Lower leg skin (tissue), 4 donors: ENCODE measurements at places on chromosomes 2 and 18.

GRCh38 chr18:44909191-44909719 lies 228.6 kb downstream of the SETBP1 start:
- DNase-seq, result no peak

- no peak for DNase-seq
These were observed 16.8 kb upstream of the ANKRD53 start for GRCh38 chr2:70961648-70961994.

DNA sequence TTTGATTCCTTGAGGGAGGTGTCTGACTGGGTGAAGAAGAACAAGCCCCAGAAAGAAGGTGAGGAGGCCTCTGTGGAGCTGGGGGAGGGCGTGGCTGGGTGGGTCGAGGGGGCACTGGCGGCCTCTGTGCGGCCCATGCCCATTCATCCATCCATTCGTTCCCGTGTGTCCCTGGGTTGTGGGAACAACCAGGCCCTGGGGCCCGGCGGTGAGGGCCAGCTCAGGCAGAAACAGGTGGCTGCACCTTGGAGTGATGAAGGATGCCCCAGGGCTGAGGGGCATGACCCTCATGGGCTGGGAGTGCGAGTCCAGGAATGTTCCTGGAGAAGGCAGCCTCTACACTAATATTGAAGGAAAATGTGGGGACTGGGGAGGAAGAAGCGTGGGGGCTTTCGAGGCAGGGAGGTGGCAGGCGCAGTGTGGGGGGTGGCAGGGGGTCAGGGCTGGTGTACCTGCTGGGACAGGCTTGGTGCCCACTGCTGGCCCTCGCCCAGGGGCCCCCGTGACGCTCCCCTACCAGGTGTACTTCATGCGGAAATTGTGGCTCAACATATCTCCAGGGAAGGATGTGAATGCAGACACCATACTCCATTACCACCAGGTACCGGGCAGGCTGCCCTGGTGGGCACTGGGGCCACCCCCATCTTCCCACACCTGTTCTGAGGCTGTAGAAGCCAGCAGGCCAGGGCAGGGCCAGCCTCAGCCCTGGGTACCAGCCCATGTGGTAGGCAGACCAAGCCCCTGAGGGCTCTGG lies 11.2 kb upstream of the GPR17 start:
- no peak for DNase-seq

DNA sequence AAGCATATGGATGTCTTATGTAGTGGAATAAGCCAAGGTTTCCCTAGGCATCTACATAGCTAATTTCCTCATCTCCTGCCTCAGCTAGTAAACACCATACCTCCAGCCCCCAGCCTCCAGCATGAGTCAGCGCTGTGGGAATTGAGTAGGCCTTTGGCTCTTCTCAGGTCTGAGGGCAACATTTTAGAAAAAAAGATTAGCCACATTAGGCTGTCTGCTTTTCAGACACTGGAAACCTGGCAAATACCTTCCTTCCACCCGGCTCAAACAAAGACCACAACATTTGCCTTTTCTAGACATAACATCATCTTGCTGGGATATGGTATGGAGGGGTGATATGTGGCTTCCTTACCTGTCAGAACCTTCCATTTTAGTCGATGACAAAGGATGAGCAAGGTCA lies 6.1 kb upstream of the CCDC195 start:
- no peak for DNase-seq
